ENCODE measurements at places on chromosomes 13 and 19. TPM values are rescaled to one million over a fixed set of nuclear protein-coding genes. Genes with fewer than 3 reads are reported as not detected.

Gene KLK12
- not detected for total RNA-seq

Gene SLITRK6
- 0.58 TPM for total RNA-seq

Gene LYL1
- total RNA-seq, result 0.45 TPM

Gene SPC24
- 12.5 TPM for total RNA-seq

Gene SRRM5
- total RNA-seq, result 0.81 TPM
